ENCODE measurements at places on chromosomes 4 and X.

- DNase-seq, result no peak
Observed at GRCh38 chr4:171484681-171485080, 328.5 kb upstream of the GALNTL6 start.

GRCh38 chrX:3244203-3244743 lies 102.2 kb downstream of the MXRA5 start:
- no peak for DNase-seq

- no peak for DNase-seq
Observed at GRCh38 chr4:5260121-5260520, 208.8 kb downstream of the STK32B start.

DNA sequence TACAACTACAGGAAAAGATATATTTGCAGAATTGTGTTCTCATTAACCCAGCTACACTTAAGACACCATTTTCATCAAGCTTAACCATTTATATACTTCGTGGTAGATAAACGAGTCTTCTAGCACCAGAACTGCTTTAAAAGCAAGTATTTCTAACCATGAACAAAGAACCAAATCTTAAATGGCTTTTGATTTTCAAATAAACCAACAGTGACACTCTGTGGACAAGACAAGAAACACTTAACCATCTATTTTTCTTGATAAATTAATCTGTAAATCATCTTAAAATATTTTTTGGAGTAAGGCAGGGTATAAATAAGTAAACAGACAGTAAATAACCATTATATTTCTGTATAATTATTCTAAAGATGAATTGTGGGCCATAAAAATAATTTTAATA lies 10.2 kb downstream of the BEND2 start:
- DNase-seq, result peak; percentile 33

GRCh38 chrX:10107483-10107882 lies 49.3 kb upstream of the CLCN4 start:
- DNase-seq, result no peak

DNA sequence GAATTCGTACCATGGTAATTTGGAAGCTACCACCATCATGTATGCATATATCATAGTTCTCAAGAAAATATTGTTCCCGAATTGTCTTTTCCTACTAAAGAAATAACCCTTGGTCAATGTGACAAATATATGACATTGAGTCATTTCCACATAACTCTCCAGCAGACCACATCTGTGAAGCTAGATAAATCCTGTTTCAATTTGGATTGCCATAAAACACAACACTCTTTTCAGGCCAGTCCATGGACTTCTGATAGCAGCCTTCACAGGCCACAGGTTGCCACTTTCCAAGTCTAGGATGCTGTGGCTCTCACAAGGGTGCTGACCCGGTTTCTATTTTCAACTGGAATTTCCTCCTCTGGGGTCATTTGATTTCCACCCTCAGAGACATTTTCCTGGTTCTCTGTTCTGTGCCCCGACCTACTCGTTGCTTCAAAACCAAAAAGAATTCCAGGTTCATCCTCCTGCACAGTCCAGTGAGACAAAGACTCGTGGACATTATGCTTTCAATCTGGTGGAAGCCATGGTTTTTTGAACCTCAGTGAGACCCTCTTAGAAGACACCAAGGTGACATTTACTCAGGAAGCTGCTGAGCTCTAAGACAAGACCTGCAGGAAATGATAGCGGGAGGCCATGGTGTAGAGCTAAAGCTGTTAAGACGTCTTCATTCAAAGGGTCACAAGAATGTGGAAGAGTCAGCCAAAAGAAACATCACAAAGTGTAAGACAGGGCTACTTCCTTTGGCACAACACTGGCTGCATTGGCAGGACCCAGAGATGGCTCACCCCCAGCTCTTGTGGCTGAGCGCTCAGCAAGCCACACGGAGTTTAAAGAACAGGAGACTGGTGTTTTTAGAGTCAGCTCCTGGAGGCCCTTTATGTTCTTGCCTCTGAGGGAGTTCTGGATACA lies 119.8 kb downstream of the AMELX start:
- no peak for DNase-seq

DNA sequence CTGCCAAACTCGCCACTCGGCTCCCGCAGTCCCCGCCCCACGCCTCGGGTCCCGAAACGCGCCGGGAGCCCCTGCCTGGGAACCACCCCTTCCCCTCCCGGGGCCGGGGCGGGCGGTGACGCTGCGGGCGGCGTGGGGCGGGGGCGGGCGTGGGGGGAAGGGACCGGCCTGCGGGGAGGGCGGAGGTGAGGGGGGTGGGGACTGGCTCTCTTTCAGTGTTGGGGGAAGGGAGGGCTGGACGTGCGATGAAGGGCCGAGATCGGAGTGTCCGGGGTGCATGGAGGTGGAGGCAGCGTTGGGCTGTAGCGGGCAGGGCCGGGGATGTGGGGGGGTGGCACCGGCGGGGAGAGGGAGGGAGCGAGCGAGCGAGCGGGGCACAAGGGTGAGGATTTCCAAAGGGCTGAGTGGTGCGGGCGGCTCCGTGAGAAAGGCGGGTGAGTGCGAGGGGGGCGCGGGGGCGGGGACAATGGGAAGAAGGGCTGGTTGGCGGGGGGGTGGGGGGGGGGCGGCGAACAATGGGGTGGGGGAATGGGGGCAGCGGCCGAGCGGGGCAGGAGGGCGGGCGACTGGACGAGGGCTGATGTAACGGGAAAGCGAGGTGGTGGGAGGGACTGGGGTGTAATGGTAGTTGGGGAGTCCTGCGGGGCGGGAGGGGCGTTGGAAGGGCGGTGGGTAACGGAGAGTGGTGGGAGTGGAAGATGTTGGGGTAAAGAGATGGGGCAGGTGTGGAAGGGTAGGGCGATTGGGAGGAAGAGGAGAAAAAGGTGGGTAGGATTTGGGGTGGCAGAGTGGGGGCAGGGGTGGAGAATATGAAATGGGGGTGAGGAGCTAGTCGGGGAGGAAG lies 578 bp downstream of the DCUN1D4 start:
- DNase-seq, result no peak

DNA sequence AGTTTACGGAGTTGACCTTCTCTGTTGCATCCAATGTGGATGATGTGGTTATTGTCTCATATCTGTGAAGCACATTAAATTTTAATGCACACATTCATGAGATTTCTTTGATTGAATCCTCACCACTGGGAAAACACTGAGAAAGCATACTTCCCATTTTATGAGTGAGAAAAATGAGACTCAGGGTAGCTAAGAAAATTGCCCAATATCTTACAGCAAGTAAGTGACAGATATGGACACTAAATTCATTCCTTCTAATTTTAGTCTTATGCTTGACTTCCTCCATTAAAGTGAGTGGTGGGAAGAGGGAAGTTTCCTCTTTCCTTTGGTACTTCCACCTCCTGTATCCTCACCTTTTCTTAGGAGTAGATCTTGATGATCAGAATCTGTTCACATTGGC lies 504.8 kb upstream of the BOD1L1 start:
- DNase-seq, result no peak

GRCh38 chrX:132373610-132374009 lies 115.2 kb downstream of the MBNL3 start:
- no peak for DNase-seq

DNA sequence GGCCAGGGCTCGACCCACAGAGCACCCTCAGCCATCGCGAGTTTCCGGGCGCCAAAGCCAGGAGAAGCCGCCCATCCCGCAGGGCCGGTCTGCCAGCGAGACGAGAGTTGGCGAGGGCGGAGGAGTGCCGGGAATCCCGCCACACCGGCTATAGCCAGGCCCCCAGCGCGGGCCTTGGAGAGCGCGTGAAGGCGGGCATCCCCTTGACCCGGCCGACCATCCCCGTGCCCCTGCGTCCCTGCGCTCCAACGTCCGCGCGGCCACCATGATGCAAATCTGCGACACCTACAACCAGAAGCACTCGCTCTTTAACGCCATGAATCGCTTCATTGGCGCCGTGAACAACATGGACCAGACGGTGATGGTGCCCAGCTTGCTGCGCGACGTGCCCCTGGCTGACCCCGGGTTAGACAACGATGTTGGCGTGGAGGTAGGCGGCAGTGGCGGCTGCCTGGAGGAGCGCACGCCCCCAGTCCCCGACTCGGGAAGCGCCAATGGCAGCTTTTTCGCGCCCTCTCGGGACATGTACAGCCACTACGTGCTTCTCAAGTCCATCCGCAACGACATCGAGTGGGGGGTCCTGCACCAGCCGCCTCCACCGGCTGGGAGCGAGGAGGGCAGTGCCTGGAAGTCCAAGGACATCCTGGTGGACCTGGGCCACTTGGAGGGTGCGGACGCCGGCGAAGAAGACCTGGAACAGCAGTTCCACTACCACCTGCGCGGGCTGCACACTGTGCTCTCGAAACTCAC lies 3.6 kb downstream of the MID1IP1 start:
- DNase-seq, result no peak

- no peak for DNase-seq
Observed at GRCh38 chrX:12986886-12987285, 12.0 kb downstream of the TMSB4X start.

- no peak for DNase-seq
Observed at GRCh38 chrX:114028907-114029662, 554.8 kb upstream of the HTR2C start.

GRCh38 chr4:56817840-56818491 lies 3.5 kb downstream of the SPINK2 start:
- no peak for DNase-seq

GRCh38 chr4:77600521-77601451 lies 4.8 kb upstream of the CXCL13 start:
- DNase-seq, result no peak

DNA sequence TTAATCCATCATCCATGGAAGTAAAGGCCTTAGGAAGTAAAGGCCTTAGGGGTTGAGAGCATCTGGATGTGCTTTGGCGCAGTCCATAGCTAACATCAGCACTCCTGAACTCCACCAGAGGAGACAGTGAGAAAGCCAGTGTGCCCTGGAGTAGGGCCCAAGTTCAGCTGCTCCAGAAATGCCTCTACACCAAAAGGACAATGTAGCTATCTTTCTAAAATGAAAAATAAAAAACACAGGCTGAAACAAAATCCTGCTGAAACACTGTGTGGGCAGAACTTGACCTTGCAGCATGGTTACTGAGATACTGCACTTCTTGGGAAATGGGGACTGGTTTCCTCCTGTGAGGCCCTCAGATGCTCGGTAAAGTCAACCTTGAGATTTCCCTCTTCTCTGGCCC lies 29.3 kb downstream of the SH3RF1 start:
- no peak for DNase-seq

DNA sequence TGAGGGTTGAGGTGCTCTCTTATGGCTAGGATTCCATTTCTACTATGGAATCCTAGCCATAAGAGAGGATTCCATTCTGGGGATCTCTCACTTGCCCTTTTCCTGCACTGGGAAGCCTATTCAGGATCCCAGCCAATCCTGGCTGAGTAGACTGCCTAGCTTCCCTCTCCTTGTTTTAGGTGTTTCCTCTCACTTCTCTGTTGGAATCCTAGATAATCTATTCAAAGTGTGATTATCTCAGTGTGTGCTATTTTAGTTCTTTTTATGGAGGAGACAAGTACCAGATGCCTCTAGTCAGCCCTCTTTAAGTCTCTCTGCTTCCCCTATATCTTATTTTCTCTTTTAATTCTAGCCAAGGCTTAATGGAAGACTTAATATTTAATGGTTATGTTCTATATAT lies 34.5 kb upstream of the DDIT4L start:
- DNase-seq, result no peak

DNA sequence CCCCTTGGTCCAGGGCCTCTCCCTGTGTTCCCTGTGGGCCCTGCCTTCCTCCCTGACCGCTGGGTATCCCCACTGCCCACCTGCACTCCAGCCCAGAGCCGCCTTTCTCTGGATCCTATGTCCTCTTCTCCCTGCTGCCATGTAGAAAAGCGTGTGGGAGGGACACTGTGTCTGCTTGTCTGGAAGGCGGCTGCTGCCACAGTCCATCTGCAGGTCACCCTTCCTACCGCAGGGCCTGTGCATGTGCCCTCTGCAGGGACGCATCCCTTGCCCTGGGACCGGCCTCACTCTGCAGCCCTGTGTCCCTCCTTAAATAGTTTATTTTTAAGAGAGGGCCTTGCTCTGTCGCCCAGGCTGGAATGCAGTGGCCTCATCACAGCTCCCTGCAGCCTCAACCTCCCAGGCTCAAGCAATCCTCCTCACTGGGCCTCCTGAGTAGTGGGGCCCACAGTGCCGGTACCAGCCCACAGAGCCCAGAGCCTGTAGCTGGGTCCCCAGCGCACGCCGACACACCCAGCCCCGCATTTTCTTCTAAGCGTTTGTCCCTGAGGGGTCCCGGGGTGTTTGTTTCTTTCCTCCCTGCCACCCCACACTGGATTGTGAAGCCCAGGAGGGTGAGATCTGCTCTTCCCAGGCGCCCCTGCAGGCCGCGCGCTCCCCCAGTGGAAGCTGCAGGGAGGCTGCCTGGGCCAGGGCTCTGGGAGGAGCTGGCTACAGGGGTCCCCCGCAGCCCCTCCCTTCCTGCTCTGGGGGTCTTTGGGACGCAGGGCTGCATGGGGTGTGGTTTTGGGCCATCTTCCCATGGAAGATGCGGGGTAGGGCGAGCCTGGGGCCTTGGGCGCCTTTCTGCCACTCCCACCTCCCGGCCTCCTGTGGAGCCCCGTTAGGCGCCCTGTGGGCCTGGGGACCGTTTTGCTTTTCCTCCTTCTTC lies 12.8 kb upstream of the NAT8L start:
- no peak for DNase-seq

DNA sequence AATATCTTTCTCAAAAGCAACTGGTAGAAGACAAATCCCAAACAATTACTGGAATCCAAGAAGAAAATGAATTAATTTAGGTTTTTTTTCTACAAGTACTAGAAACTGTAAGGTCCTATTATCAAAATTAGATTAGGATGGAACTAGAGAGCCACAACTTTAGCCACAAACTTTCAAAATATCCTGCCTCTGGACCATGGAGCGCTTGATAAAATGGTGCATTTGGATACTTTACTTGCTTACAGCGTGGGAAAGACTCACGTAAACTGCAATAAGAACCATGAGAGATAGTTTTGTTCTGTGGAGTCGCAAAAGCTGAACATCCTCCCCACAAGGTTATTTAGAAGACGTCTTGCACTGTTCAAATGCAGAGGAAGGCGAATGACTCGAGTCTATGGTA lies at the start of gene DCAF8L2:
Gene DCAF8L2, plus strand, starts transcription at position 301 of the 400 bp plus-strand sequence. CDS start 156,552 bp downstream, outside the sequence.
- no peak for DNase-seq

DNA sequence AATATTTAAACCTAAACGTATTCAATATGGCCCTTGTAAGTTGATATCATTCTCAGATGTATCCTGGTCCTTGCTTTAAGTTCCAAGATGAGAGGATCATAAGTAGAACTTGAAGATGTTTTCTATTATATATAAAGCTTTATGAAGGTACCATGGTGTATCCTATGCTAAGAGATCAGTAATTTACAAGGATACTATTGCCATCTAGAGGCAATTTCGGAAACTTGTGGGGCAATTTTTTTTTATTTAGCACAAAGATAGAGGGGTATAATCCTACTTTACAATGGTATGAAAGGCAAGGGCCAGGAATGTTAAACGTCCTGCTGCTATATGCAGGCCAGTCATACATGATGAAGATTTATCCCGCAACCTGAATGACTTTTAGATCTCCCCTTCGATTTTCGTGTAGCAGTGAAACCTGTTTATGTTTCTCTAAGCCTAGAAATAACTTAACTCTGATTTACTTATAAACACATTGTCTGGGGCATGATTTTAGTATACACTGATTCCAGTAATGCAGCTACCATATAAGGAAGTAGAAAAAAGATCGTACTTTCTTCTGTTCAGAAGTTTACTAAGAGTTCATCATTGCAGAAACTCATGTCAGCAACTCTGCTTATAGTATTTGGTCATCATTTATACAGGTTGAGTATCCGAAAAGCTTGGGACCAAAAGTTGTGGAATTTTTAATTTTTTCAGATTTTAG lies 2.6 kb downstream of the SLC25A31 start:
- peak; percentile 8 for DNase-seq

GRCh38 chr4:182863501-182863900 lies 53.7 kb downstream of the DCTD start:
- no peak for DNase-seq

GRCh38 chrX:21375708-21376009 lies 1.4 kb downstream of the CNKSR2 start:
- DNase-seq, result no peak

Measured in NCI-H1417 treated with DMSO at 0.1 percent for 48 hours (cell line).